ENCODE measurements at places on chromosomes 7 and 10.

DNA sequence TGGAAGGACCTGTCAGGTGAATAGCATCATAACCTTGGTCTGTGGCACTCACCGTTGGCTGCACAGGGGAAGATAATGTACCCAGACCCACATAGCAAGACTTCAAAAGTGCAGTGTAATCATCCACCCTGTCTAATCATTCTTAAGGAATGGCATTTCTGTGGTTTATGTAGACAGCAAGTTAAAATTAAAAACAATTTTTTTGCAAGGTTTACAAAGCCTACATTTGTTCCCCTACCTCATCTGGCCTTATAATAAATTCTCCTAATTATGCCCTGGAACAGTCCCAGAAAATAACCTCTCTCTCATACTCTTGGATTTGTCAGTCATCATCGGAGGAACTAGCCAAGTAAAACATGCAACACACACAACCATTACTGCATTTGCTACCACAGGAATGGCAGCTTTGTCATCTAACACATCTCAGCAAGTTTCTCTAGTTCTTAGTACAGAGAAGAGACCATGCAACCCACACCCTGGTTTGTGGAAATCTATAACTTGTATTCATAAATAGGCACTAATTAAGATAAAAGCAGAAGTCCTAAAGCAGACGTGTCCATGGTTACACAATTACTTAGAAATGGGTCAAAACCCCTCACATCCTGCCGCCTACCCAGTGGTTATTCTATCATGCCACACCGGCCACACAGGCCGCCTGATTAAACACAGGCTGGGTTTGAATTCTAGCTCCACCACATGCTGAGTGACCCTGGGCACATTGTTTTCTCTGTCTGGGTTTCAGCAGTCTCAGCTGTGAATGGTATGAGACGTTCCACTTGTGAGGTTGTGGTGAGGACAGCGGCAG lies 19.1 kb downstream of the ABLIM1 start:
- no peak for DNase-seq

DNA sequence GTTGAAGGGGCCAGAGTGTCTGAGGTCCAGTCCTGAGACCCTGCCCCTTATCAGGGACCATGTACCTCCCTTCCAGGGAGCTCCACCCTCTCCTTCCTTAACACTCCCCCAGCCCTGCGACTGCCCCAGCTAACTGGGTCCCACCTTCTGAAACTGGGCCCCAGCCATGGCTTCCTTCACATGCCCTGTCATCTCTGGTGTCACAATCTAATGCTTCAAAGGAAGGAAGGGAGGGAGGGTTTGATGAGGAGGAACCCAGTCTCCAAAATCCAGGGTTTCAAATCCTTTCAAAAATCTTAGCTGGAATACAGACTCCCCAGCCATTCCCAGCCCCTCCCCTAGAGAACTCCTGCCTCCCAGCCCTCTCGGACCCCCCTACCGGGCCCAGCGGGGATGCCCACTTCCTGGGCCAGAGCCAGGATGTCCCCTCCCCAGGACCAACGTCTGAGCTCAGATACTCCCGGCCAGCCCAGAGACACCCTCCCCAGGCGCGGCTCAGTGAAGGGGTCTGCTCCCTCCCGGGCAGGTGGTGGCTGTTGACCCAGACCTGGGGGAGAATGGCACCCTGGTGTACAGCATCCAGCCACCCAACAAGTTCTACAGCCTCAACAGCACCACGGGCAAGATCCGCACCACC lies 18.0 kb downstream of the C10orf105 start:
- no peak for DNase-seq

GRCh38 chr10:24891823-24892222 lies 60.6 kb downstream of the PRTFDC1 start:
- DNase-seq, result no peak

GRCh38 chr7:56250135-56250534 lies 133.9 kb upstream of the NUPR2 start:
- DNase-seq, result no peak

- no peak for DNase-seq
These were observed 209.0 kb downstream of the ACTR3B start for GRCh38 chr7:152968514-152968913.

- no peak for DNase-seq
These were observed 631.7 kb upstream of the GALNT17 start for GRCh38 chr7:70500261-70500660.
